ENCODE measurements at places on chromosomes 12 and 14.

DNA sequence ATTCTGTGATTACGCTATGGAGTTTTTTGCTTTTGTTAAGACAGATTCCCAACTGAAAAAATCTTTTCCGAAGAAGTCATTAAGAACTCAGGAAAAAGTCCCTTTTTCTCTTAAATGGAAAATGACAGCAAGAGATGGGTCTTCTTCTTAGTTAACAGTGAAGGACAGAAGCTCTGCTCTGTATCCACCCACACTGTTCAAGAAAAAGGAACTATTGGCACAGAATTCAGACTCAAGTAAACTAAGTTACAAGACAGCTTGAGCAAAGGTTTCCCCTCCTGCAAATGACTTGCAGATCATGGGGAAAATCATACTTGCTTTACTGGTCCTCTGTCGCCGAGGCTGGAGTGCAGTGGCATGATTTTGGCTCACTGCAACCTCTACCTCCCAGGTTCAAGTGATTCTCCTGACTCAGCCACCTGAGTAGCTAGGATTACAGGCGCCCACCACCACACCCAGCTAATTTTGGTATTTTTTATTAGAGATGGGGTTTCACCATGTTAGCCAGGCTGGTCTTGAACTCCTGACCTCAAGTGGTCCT lies 137.1 kb upstream of the AEBP2 start:
- DNase-seq = no peak

GRCh38 chr12:104485651-104486362 lies 29.1 kb downstream of the CHST11 start:
- DNase-seq = peak; percentile 77

DNA sequence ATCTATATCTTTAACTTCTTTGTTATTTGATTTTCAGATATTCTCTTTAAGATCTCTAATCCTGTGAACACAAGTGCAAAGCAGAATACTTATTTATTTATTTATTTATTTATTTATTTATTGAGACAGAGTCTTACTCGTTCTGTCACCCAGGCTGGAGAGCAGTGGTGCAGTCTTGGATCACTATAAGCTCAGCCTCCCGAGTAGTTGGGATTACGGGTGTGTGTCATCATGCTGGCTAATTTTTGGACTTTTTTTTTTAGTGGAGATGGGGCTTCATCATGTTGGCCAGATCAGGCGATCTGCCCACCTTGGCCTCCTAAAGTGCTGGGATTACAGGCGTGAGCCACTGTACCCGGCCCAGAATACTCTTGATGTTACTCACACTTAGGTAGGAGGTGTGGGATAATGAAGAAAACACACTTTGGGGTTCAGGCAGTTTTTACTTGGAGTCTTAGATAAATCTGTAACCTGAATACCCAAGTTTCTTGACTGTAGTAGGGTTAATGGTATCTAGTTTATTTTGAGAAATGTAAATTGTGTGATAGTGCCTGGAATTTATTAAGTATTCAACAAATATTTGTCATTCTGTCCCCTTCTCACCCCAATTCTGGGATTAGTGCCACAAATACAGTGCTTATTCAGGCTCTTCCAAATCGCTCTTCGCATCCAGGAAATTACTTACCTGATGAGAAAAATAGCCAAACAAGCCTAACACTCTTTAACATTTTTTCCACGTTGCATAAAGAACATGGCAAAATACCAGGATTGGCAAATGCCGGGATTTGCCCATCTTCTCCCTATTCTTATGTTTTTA lies 33.0 kb downstream of the METAP2 start:
- no peak for DNase-seq

DNA sequence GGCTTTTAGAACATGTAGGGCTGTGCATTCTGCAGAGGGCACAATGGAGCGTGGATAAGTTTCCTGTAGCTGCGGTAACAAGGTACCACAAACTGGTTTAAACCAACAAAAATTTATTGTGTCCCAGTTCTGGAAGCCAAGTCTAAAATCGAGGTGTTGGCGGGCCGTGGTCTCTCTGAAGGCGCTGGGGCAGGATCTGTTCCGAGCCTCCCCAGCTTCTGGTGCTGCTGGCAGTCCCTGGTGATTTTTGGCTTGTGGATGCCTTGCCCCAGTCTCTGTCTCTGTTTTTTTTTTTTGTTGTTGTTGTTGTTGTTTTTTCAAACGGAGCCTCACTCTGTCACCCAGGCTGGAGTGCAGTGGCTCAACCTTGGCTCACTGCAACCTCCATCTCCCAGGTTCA lies 77.5 kb downstream of the ACACB start:
- DNase-seq = no peak

DNA sequence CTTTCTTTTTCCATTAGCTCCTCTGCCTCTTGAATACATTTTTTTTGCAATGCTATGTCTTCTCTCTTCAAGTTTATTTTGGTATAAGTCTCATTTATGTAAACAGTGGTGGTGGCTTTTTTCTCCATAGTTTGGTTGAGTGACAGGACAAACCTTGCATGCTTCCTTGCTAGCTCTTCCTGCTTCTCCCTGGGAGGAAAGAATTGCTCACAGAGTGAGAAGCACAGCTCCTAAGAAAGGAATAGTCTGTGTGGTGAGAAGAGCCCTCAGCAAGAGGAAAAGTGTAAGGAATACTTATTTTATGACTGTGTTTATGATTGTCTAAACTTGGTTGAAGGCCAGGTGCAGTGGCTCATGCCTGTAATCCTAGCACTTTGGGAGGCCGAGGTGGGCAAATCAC lies 11.5 kb downstream of the CCDC175 start:
- DNase-seq = no peak

- peak; percentile 55 for DNase-seq
Measured at GRCh38 chr14:61889914-61890351, 127.7 kb downstream of the SNAPC1 start.
